ENCODE measurements at places on chromosomes 4 and X.
A peak's percentile ranks its signal among the peaks of the same experiment; 100 is the strongest.

DNA sequence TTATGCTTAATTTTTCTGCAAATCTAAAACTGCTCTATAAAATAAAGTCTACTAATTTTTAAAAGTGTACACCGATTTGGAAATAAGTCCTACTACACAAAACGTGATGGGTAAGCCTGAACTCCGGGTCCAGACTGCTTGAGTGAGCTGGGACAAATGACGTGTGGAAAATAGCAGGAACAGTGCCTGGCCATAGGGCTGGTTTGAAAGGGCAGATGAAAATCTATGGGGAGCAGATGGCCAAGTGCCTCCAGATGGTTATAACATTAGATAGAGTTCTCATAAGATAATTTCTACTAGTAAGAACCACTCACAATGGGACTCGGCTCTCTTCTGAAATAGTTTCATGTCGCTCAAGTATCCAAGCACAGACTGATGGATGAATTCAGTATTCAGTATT is 52.5 kb downstream of the F11 start:
- DNase-seq, result no peak

- no peak for DNase-seq
Observed at GRCh38 chr4:42906891-42907759, 14.6 kb downstream of the GRXCR1 start.

GRCh38 chr4:17324386-17324830 is 187.5 kb downstream of the QDPR start:
- peak; percentile 1 for DNase-seq

- no peak for DNase-seq
Observed at GRCh38 chr4:1413687-1414479, 7.6 kb upstream of the NKX1-1 start.

GRCh38 chr4:181702864-181703495 is 540.2 kb upstream of the TENM3 start:
- DNase-seq, result peak; percentile 73

GRCh38 chr4:56387023-56388001 is at the start of gene AASDH:
AASDH (minus strand) TSS chr4:56387491; CDS start chr4:56384299, 3,192 bp downstream.
- peak; percentile 97 for DNase-seq

GRCh38 chrX:149949743-149950436 is 11.6 kb upstream of the EOLA2 start:
- DNase-seq, result no peak

DNA sequence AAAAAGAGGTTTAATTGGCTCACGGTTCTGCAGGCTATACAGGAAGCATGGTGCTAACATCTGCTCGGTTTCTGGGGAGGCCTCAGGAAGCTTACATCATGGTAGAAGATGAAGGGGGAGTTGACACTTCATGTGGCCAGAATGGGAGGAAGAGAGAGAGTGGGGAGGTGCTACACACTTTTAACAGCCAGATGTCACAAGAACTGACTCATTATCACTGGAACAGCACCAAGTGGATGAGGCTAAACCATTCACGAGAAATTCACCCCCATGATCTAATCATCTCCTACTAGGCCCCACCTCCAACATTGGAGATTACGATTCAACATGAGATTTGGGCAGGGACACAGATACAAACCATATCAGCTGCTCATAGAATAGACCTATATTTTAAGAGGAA is 255.8 kb downstream of the OPHN1 start:
- DNase-seq, result no peak

DNA sequence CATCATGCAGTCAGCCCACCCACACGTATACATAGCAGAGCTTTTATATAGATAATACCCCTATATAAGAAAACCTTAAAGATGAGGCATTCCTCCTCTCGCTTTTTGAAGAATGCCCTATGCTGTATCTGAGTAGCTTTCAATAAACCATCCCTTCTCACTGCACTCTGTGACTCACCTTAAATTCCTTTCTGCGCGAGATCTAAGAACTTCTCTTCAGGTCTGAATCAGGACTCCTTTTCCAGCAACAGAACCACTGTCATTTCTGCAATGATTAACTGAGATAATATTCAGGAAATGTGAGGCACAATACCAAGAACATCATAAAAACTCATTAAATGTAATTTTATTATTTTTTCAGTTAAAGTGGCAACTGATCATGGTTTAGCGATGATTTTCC is 76.4 kb upstream of the DCLK2 start:
- no peak for DNase-seq

- DNase-seq, result no peak
Observed at GRCh38 chr4:179447308-179447707, 2005.1 kb upstream of the AGA start.

GRCh38 chr4:83323136-83323535 is 11.5 kb downstream of the HPSE start:
- no peak for DNase-seq

DNA sequence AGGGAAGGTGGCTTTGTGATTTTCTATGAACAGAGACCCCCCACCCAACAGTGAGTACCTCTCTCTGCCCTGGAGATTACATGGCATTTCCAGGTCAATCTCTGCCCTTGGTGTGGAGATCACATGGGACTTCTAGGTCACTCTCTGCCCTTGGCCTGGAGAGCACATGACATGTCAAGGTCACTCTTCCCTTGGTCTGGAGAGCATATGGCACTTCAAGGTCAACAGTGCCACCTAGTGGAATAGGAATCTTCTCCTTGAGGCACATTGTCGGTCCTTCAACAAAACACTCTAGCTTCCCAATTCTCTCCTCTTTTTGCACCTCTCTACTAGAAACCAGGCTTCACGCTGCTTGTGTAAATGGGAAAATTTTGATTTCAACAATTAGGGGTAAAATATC is 66.2 kb upstream of the TACR3 start:
- DNase-seq, result peak; percentile 0

GRCh38 chr4:24853142-24853541 is 57.8 kb downstream of the SOD3 start:
- DNase-seq, result no peak

DNA sequence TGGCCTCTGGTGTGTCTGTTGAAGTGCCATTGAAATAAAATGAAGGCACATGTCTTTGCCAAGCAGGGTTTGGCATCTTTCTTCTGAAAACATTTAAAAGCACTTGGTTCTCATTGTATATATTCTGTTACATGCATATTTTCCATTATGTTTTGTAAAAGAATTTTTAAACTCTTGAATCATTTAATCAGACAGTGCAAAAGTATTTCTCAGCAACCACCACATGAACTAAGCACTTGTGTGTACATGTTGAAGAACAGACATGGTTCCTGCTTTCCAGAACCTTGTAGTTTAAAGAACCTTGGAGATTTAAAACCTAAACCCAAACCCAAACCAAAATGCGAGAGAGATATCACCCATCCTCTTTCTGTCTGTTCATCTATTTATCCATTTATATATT is 220.3 kb upstream of the GIMD1 start:
- no peak for DNase-seq

- DNase-seq, result peak; percentile 84
Observed at GRCh38 chr4:9703391-9703790, 78.0 kb upstream of the DRD5 start.

GRCh38 chrX:147779173-147779572 is 132.5 kb upstream of the FMR1 start:
- DNase-seq, result no peak

DNA sequence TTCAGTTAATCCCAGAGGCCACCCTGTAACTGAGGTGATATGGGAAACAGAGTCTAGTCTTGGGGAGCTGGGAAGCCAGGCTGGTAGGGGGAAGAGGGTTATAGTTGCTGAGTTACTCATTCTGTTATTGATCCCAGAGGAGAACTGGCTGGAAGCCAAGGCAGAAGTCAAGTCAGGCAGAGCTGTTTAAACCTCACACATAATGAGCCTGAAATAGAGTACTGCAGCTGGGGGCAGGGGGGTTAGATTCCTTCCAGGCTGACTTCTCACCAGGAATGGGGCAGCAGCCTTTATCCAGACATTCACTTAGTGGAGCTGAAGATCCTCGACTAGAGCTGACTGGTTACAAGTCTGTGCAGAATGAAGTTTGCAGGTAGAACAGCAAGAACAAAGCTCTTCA is 144.9 kb downstream of the C4orf33 start:
- DNase-seq, result peak; percentile 68
